ENCODE measurements at places on chromosomes 5 and 9. TPM values are rescaled to one million over a fixed set of nuclear protein-coding genes. Genes with fewer than 3 reads are reported as not detected.

STPG3 gene
- not detected for total RNA-seq

CDC14B gene
- 29.9 TPM for total RNA-seq

ASTN2 gene
- total RNA-seq = 14.7 TPM

CARD9 gene
- 0.79 TPM for total RNA-seq

FABP6 gene
- total RNA-seq = not detected

PCDHA5 gene
- total RNA-seq = 0.09 TPM

SYK gene
- under 0.01 TPM for total RNA-seq
